ENCODE measurements at places on chromosomes 7 and 10. TPM values are rescaled to one million over a fixed set of nuclear protein-coding genes. Genes with fewer than 3 reads are reported as not detected.

Gene ATP5MK
- total RNA-seq = 464 TPM

Gene GDF10
- 0.47 TPM for total RNA-seq

GRCh38 chr7:106038916-106039315 is 73.2 kb downstream of the SYPL1 start:
- no peak for DNase-seq

- no peak for DNase-seq
Measured at GRCh38 chr10:104026762-104027161, 58.9 kb downstream of the COL17A1 start.

- DNase-seq = peak; percentile 20
Measured at GRCh38 chr10:73590881-73591799, at the start of gene USP54. Gene USP54, minus strand, starts transcription at chr10:73591342. Its CDS starts 15,684 bp downstream, at chr10:73575658.

Gene VAX1
- total RNA-seq = not detected

GRCh38 chr10:32995751-32996150 is 37.7 kb upstream of the ITGB1 start:
- no peak for DNase-seq

Gene CAV1
- total RNA-seq = 26.4 TPM

- no peak for DNase-seq
Measured at GRCh38 chr7:16531707-16532106, 5.1 kb downstream of the LRRC72 start.

DNA sequence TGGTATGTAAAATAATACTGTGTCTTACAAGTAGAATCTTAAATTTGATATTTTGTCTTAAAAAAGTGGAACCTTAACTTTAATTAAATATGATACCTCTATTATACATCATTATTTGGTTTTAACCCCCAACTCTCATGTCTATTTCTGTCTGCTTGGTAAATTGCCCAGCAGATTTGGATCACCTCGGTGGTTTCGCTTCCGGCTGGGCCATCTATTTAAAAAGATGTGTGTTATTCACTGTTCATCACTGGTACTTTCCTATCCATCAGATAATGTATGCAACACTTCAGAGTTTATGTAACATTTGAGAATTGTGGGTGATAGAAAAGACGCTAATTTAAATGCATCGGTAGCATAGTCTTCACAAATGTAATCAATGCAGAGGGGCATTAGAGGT is 119.7 kb downstream of the SND1 start:
- DNase-seq = no peak

- DNase-seq = no peak
Measured at GRCh38 chr7:121328508-121329190, at the start of gene WNT16. Gene WNT16, plus strand, starts transcription at chr7:121329000. Its CDS starts 293 bp downstream, at chr7:121329293.

Gene TMEM60
- 23.5 TPM for total RNA-seq

Gene PRTFDC1
- total RNA-seq = 9.1 TPM

DNA sequence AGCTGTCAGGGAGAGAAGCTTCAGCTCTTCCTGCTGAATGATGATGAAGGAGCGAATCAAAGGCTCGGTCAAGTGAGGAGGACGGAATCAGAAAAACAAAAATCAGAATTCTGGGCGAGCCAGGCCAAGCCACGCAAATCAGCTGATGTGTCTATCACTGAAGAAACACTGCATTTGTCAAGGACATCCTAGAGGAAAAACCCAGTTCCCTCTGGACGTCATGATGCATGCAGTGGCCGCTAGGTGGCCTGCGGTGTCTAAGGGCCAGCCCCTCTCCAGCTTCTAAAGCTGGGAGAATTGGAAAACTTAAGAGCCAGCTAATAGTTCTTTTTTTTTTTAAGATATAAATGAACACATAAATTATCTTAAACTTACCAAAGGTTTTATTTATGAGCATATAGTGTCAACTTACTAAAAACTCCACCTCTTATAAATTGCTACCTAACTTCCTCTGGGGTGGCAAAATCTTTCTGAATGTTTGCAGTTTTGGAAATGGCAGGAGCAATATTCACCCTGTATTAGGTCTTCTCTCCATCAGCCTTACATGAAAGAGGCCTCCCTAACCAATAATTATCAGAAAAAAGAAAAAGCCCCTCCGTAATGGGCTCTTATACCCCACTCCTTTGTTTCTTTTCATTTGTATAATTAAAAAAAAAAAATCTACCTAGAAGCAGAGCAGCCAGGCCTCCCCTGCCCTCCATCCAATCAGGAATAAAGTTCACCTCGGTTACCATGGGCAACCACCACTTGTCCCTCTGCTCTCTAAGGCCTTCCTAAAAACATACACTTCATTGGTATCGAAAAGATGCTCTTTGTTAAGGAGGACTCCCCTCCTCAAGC is 186.8 kb downstream of the USP6NL start:
- DNase-seq = no peak

DNA sequence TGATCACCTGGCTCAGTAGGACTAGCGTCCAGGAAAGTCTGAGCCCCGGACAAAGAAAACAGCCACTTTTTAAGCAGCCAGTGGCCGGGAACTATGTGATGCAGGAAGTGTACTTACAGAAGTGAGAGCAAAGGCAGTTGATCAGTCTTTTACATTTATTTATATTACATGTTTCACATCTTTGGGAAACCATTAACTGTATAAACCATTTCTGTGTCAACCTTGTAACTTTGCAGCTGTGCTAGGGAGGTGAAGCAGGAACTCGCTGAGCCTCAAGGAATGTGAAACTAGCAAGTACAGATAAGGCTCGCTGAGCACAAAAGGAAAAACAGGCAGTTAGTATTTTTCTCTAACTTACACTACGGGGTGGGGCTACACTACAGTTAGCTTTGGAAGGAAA is 39.9 kb upstream of the HECW1 start:
- no peak for DNase-seq

DNA sequence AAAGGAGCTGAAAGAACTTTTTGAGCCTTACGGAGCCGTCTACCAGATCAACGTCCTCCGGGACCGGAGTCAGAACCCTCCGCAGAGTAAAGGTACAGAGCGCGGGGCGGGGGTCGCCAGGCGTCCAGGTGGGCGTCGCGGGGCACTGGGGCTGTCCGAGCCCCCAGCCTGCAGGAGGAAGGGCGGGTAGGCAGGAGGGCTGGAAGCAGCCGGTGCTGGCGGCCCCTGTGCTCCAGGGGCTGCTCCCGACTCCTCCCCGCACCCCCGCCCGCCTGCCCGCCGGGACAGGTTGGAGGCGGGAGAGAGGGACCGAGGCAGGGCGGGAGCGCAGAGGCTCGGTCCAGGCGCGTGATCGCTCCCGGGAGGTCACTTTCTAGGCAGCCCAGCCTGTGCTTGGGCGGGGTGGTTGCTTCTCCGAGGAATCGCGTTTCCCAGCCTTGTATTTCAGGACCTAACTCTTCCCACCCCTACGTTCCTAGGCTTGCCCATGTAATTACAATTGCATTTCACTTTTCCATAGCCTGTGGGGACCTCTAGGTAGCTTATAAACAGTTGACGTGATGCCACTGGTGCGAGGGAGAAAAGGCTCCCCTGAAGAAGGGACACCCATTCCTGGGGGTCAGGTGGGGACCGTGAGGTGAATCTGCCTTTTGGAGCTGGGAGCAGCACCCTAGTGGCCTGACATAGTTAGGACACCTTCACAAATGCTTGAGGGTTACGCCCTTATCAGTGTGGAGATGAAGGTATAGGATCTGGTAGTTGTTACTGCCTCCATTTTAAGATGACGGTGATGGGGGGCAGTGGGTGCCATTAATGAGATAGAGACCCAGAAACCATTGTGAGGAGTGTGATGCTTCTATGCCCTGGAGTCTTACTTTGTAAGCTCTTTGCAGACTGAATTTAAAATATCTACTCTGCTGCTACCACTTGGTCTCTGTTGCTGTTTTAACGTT is 148.2 kb downstream of the CELF2 start:
- no peak for DNase-seq

Gene CFAP46
- total RNA-seq = 0.09 TPM

Gene SKIDA1
- total RNA-seq = 0.85 TPM

DNA sequence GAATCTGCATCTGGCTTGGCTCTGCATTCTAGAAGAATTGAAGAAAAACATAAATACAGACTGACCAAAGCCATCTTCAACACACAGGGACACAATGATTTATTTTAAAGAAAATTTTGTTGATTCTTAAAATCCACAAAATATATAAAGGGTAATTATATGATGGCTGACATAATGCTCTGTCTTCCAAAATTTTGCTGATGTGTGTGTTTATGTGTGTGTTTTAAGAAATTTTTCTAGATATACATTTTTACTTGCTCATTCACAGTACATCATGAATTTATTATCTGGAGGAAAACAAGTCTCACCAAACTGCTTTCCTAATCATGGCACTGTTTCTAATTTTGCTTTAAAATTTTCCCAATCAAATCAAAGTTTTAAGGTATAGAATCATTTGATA is 442.6 kb downstream of the PARD3 start:
- DNase-seq = no peak

- no peak for DNase-seq
Measured at GRCh38 chr10:80454513-80455460, 677 bp downstream of the TSPAN14 start.

Gene TMEM176A
- total RNA-seq = 11.0 TPM

DNA sequence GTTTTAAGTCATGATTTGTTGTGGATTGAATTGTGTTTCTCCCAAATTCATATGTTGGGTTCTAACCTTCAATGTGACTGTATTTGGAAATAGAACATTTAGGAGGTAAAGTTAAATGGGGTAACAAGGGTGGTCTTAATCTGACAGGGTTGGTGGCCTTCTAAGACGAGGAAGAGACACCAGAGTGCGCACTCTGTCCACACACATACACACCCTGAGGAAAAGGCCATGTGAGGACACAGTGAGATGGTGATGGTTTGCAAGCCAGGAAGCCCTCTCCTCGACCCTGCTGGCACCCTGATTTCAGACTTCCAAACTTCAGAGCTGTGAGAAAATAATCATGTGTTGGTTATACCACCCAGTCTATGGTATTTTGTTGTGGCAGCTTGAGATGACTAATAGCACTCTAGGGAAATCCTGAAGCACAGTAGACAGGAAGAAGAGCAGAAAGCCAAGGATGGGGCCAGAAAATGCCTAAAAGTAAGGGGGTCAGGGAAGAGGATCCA is 28.0 kb upstream of the SEM1 start:
- DNase-seq = no peak

DNA sequence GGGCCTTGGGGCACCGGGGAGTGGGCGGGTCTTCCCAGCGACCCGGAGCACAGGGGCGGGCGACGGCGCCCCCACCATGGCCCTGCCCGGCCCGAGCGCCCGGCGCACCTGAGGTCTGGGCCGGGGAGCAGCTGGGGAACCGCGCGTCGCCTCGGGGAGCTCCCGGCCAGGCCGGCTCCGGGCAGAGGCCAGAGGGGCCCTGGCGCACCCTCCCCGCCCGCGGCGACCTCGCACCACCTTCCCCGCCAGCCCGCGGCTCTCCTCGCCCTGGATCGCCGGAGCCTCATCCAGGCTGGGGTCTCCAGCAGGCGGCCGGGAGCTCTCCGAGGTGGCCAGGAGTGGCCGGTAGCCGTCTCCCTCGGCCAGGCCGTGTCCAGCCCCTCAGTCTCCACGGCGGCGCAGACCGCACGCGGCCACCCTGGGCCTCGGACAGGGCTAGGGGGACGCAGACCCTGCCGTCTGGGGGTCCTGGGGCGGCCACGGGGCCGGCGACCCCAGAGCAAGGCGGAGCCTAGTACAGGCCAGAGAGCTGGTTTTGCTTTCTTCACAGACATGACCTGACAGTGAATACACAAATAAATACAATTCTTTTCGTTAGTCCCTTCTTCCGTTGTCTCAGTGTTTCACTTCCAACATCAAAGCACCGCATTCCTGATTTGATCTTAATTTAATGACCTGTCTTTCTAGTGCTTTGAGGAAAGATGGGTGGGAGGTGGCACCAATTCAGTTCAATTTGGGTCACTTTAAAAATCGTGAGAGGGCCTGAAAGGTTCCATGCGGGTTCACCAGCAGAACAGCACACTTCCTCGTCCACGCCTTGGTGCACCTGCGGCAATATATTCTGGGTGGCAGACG is 356.9 kb downstream of the DNAJB6 start:
- DNase-seq = no peak

Gene CYTH3
- total RNA-seq = 5.1 TPM

DNA sequence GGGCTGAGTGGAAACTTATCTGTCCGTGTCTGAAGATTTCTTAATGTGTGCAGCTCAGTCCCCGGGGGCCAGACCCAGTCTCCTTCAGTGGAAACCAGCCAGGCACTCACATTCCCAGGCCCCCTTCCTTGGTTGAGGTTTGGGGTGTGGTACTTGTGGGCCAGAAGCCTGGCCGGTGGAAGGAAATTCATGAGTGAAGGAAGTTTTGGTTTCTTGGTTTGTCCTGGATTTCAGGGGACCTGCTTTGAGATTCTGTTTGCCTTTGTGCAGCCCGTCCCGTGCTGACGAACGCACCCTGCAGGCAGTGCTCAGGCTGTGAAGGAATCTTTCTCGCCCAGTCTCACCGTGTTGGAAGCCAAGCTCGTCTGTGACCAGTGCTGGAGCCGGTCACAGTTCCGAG is 2.9 kb downstream of the INPP5A start:
- DNase-seq = no peak

GRCh38 chr10:1642600-1643160 is 94.6 kb downstream of the ADARB2 start:
- no peak for DNase-seq

- DNase-seq = no peak
Measured at GRCh38 chr10:52678611-52679010, 94.0 kb downstream of the MBL2 start.

- no peak for DNase-seq
Measured at GRCh38 chr10:97532935-97533671, 34.4 kb downstream of the UBTD1 start.

Gene FAM25G
- 1.2 TPM for total RNA-seq

DNA sequence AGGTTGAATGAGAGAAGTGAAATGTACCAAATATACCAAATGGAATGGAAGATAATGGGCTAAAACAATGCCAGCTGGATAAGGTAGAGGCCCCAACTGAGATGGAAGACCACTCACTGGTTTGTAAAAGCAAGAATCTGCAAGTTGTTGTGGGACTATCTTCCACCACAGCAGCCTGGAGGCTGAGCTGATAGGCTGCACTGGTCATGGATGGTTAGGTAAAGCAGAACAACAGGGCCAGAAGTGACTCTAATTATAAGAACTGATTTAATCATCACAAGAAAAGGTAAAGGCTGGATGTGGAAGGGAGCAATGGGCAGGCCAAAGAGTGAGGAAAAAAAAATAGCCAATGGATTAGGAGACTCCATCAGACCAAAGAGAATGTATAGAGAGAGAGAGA is 11.8 kb downstream of the TFEC start:
- no peak for DNase-seq

DNA sequence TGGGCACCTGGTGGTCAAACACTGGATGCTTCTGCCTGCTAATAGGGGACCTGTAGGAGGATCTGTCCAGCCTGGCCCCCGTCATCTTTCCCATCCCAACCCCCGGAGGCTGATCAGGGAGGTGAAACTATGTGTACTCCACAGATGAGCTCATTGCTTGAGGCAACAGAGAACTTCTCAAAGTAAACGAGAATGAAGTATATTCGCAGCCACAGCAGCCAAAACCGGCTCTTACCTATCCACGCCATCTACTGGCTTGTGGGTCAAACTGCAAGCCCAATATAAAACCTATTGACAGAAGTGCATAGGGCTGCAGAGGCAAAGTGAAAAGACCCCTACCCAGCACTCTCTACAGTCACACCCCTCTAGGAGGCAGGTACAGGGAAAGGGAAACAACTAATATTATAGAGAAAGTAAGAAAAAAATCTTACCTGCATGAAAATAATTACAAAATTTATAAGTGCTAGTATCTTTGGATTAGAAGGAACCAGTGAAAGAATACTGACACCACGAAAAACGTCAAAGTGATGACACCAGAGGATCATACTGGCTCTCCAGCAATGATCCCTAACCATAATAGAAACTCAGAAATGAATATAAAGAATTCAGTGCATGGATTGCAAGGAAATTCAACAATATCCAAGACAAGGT is 973.5 kb downstream of the ANKRD7 start:
- no peak for DNase-seq

Gene OR2A12
- total RNA-seq = not detected

Gene GCK
- total RNA-seq = 0.24 TPM

All from thymus (tissue), 14 donors.